ENCODE measurements at places on chromosomes 1 and 21.
A peak's percentile ranks its signal among the peaks of the same experiment; 100 is the strongest.

GRCh38 chr21:41361786-41362604 lies at the start of gene MX2:
TSS of gene MX2 (plus strand) at chr21:41362027. CDS start at chr21:41376907, 14,880 bp downstream.
- DNase-seq, result peak; percentile 61

DNA sequence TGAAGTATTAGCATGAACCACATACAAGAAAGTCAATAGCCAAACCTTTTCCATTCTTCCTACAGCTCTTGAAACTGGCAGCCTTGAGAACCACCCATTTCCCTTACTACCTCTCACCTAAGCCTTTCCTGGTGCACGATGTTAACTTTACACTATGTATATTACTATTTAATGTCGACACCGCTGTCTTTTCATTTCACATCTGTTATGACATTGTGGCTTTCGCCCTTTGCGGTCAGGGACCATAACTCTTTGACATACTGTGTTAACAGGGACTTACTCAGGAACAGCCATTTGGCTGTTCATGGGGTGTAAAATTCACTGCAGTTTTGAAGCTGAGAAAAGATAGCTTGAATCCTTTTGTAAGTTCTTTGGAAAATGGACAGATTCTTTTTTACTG lies 21.1 kb upstream of the GPR88 start:
- DNase-seq, result no peak

DNA sequence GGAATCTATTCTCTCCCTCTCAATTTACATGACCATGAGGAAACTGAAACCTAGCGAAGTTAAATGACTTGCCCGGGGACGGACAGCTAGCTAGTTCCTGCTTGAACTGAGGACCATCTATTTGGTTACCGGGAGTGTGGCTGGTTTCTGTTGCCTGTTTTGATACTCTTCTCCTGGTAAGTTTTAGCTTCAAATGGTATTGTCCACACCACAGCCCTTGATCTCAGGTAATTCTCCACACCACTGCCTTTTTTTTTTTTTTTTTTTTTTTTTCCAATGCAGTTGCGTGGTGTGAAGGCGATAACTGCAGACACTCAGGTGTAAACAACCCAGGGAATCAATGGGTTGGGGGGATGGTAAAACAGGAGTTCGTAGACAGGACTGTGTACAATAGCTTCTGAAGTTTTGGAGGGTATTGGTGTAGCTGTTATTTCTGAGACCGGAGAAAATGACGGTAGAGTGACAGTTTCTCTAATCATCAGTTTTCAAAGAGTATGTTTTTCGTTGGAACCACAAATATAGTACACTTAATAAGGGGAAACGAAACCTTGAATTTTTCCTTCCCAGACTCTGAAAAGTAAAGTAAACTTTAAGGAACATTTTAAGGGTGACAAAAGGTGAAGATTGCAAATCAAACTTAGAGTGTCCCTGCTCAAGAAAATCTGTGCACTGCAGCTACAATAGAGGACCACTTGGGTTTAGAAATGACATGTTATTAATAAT lies 125.3 kb upstream of the CACYBP start:
- DNase-seq, result no peak

- DNase-seq, result no peak
Observed at GRCh38 chr21:36965720-36966065, 776 bp downstream of the HLCS start.

- no peak for DNase-seq
Observed at GRCh38 chr1:98210064-98210463, 289.2 kb upstream of the DPYD start.

DNA sequence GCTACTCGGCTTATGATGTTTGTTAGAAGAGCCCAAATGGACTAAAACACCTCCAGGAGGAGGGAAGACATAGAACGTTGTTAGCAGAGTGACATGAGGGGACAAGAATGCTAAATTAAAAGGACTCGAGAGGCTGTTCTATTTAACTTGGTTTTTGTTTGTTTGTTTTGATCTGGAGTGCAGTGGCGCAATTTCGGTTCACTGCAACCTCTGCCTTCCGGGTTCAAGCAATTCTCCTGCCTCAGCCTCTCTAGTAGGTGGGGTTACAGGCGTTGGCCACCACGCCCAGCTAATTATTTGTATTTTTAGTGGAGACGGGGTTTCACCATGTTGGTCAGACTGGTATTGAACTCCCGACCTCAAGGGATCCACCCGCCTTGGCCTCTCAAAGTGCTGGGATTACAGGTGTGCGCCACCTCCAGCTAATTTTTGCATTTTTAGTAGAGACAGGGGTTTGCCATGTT lies 5.1 kb upstream of the HNRNPU start:
- DNase-seq, result no peak

DNA sequence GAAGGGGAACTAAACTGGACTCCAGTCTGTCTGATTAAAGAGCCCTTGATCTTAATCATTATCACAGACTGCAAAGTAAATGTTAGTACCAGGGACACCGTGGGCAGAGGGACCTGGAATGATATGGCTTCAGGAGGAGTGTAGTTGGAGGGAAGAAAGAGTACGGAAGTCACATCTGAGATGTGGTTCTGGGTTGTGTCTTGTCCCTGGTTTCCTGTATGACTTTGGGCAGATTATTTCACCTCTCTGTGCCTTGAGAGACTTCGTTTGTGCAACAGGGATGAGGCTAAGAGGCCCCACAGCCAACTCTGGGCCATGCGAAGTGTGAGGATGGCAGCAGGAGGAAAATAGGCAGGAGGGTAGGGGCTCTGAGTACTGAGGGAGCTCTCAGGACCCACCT lies 76.1 kb upstream of the SLC2A1 start:
- DNase-seq, result no peak

DNA sequence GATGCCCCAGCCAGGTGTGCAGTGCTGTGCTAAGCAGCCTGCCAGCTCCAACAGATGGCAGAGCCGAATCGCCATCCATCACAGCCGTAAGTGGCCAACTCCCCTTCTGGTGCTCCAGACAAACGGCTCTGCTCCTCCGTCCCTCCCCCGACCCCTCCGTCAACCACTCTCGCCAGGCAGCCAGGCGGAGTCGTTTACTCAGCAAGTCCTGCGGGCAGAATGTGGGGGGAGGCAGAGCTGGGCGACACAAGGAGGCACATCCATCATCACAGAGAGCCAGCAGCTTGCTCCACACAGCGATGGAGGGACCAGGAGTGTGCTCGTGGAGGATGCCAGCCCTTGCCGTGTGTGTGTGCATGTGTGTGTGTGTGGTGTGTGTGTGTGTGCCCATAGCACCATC lies 206.6 kb upstream of the GRIK3 start:
- DNase-seq, result no peak

- DNase-seq, result no peak
Observed at GRCh38 chr1:170001266-170001665, 73.2 kb downstream of the KIFAP3 start.

- no peak for DNase-seq
Observed at GRCh38 chr1:44559330-44559729, 115.0 kb downstream of the TMEM53 start.

GRCh38 chr1:94801919-94802546 lies 18.1 kb upstream of the SLC44A3 start:
- no peak for DNase-seq

GRCh38 chr1:179677882-179678281 lies 65.2 kb upstream of the FAM163A start:
- no peak for DNase-seq

DNA sequence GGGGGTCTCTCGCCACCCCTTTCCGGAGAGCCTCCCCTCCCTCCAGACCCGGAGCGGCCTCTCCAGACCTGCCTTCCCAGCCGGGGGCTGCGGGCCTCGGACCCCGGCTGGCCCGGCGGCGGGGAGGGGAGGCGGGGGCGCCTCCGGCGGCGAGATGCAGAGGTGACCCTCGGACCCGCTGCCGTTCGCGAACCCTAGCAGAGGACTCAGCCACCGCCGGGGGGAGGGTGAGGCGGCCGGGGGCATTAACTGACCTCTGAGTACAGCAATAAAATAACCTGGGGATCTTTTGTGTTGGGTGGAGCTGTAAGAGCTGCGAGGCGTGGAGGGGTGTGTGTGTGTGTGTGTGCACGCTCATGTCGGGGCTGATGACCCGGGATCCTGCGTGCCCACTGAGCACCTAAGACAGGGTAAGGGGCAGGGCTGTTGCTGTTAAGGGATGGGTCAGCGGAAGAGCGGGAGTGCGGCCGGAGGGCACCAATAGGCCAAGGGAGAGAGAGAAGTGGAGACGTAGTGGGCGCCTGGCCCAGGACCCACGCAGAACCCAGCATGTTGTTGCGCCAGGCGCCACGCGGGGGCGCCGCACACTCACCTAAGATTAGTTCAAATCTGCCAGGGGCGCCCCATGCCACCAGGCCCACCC lies 6.3 kb downstream of the HAPLN2 start:
- peak; percentile 46 for DNase-seq

DNA sequence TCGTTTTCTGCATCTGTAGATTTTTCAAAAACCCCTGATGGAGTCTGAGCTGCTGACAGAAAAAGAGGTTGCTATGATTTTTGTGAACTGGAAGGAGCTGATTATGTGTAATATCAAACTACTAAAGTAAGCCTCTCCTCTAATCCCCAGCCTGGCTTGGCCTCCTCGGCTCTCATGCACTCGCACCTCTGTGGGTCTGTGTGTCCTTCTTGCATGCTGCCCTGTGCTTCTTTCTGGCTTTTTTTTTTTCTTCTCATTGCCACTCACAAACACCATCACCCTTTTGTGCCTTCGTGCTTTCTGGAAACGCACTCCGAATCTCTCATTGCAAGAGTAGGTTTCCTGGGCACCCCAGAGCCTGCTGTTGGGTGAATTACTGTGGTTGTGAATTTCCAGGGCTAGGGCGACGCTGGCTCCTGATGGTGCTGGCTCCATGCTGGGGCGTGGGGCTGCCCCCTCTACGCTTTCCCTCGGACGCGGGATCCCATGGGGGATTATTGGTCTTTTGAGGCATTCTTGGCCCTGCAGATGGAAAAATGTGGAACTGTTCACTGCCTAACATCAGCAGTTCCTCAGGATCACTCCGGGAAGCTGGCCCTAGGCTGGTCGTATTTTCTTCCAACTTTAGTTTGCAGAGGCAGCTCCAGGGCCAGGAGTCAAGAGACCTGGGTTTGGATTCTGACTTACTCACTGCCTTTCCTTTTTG lies 56.8 kb downstream of the ATP5PO start:
- DNase-seq, result no peak

- DNase-seq, result no peak
Observed at GRCh38 chr1:197994907-197995407, 77.8 kb downstream of the LHX9 start.

DNA sequence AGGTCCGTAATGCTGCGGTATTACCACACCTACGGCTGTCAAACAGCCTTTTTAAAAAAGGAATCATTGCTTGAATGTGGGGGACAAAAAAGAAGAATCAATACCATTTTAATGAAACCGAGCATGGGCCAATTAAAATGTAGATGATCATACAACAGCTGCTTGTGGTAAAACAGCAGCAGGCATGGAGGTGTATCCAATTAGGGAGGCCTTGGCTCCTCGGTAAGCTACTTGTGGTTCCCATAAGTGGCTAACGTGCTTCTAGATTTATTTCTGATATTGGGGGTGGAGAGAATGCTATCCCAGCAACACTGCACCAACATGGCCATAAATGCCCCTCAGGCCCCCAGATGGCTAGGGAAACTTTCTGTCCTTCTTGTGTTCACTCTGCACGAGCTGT lies 1.8 kb downstream of the PTPN14 start:
- no peak for DNase-seq

DNA sequence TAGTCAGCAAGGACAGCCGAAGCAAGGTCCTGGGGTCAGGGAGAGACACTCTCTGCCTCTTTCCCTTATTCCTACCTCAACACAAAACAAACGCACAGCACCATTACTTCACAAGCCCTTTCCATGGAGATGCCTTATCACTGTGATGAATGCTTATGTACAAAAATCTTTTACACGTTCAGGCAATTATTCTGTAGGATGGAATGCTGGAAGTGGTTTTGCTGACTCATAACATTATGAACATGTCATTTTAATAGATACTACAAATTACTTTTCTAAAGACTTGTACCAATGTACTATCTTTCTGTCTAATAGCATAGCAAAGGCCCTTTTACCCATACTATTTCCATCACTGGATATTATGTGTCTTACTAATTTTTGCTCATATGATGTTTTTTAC lies 98.4 kb downstream of the TTLL7 start:
- DNase-seq, result no peak

DNA sequence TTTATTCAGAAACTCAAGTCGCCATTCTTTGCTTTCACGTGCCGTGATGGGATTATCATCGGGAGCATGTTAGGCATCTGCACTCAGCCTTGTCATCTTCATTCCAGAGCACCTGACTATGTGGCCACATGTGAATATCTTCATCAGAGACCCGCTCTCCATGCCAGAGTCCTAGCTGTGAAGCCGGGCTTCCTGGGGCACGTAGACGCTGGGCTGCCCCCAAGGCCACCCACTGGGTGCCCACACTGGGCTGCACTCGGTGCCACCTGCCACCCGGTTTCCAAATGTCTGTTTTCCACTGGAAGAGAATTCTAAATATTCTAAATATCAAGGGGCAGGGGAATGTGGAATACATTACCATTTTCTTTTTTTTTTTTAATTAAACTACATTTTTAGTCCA lies 43.8 kb downstream of the SLC37A1 start:
- no peak for DNase-seq

- no peak for DNase-seq
Observed at GRCh38 chr1:11946647-11947046, 12.1 kb downstream of the PLOD1 start.

- no peak for DNase-seq
Observed at GRCh38 chr1:119595606-119596005, 52.5 kb downstream of the ZNF697 start.

- no peak for DNase-seq
Observed at GRCh38 chr1:182392050-182393028, 749 bp upstream of the GLUL start.

DNA sequence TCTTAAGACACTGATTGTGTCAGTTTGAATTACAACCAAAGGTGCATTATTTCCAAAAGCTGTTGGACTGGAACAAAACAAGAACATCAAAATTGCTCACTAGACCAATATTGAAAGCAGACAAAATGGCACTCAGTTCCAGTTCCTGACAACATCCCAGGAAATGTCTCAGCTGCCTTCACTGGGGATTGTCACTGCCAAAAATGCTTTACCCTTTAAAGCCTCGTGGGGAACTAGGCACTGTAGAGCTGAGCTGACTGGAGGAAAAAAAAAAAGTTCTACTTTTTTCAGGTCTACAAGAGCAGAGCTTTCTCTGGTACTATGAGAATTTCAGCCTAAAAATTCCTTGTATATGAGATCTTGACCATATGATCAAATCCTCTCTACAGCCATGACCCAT lies 21.9 kb downstream of the GPR52 start:
- no peak for DNase-seq

- no peak for DNase-seq
Observed at GRCh38 chr1:51281807-51282206, 45.7 kb downstream of the RNF11 start.

- DNase-seq, result no peak
Observed at GRCh38 chr1:26861286-26861701, 1.7 kb upstream of the SFN start.

Data from activated T-helper 1 cell treated with anti-CD3 and anti-CD28 coated beads, Interleukin-2, amount 50 U/mL, for 16 hours (primary cell).